ENCODE measurements at places on chromosomes 3 and 15. TPM values are rescaled to one million over a fixed set of nuclear protein-coding genes. Genes with fewer than 3 reads are reported as not detected.

The FRMD5 gene
- total RNA-seq = 7.8 TPM

- DNase-seq = peak; percentile 43
- H3K27me3 ChIP-seq = no peaks in the 10 kb centered on the region
- peak overlapping the region; percentile 85 for H3K4me3 ChIP-seq
- H3K27ac ChIP-seq = peak overlapping the region; percentile 98
Observed at GRCh38 chr3:129278966-129279906, 566 bp downstream of the HMCES start.

The LOXL1 gene
- 17.1 TPM for total RNA-seq

DNA sequence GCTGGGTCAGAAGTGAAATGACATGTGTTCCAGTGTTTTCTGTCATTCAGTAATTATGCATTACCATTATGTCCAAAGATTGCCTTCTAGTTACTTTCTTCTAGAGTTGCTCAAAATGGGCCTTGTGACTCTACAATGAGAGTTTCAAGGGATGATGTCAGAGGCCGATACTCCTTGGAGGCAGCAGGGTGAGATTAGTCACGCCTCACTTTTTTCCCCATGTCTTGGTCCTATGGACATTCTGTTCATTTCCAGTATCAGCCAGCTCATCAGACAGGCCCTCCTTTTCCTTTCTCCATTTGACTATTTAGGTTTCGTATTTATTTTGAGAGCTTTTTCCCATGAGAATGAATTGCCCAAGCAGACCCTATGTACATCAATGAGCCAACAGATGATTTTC, 17.5 kb downstream of the VGLL3 start:
- no peak overlapping the region for H3K4me3 ChIP-seq
- H3K36me3 ChIP-seq = no peaks in the 10 kb centered on the region
- DNase-seq = no peak
- H3K4me1 ChIP-seq = no peaks in the 10 kb centered on the region
- no peak overlapping the region for H3K27ac ChIP-seq
- no peaks in the 10 kb centered on the region for H3K27me3 ChIP-seq

DNA sequence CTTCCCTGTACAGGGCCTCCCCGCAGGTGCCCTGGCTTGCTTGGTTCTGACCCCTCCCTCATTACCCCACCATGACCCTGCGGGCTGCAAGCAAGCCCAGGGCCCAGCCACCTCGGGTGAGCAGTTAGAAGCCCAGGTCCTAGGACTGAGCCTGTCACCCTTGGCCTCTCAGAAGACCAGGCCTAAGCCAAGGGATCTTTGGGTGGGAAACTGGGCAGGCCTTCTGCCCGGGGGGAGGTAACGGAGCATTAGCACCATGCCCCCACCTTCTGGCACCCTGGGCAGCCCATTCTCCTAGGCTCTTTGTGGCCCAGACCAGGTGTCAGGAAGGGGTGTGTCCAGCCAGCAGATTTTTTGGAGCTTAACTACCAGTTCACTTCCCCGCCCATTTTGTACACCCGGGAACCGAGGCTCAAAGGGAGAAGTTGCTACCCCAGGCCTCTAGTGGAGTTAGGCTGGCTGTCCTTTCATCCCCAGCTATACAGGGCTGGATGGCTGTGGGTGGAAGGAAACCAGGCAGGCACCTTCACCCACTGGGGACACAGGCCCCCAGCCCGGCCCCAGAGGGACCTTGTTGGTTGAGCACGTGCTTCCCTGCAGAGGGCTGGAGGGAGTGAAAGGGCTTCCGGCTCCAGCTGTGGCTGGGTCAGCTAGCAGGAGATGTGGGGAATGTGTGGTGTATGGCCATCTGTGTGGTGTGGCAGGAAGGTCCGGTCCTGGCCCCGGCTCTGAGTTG, 1.4 kb downstream of the CSK start:
- H3K4me1 ChIP-seq = peaks cover 24% of the 10 kb centered on the region
- peaks cover 10% of the 10 kb centered on the region for H3K27me3 ChIP-seq
- H3K4me3 ChIP-seq = peak overlapping the region; percentile 87
- DNase-seq = no peak
- peak overlapping the region; percentile 83 for H3K27ac ChIP-seq

GRCh38 chr3:117603097-117603496, 893.5 kb downstream of the TUSC7 start:
- H3K27me3 ChIP-seq = no peaks in the 10 kb centered on the region
- DNase-seq = no peak
- no peak overlapping the region for H3K27ac ChIP-seq
- no peaks in the 10 kb centered on the region for H3K36me3 ChIP-seq
- H3K4me1 ChIP-seq = peaks cover 23% of the 10 kb centered on the region
- H3K4me3 ChIP-seq = no peak overlapping the region

- no peak overlapping the region for H3K27ac ChIP-seq
- no peak for DNase-seq
- H3K36me3 ChIP-seq = no peaks in the 10 kb centered on the region
- H3K4me1 ChIP-seq = no peaks in the 10 kb centered on the region
Observed at GRCh38 chr3:132783152-132783551, 60.9 kb upstream of the NPHP3 start.

The FAM131A gene
- total RNA-seq = 15.4 TPM

GRCh38 chr15:41061667-41062066, 54.4 kb downstream of the INO80 start:
- no peaks in the 10 kb centered on the region for H3K4me1 ChIP-seq
- H3K27ac ChIP-seq = no peak overlapping the region
- no peaks in the 10 kb centered on the region for H3K27me3 ChIP-seq
